Stimulated activated CD8-positive, alpha-beta memory T cell treated with anti-CD3 and anti-CD28 coated beads, Interleukin-7, amount 100 ng/mL, for 24 hours (primary cell): ENCODE measurements at places on chromosomes 5 and 9.

DNA sequence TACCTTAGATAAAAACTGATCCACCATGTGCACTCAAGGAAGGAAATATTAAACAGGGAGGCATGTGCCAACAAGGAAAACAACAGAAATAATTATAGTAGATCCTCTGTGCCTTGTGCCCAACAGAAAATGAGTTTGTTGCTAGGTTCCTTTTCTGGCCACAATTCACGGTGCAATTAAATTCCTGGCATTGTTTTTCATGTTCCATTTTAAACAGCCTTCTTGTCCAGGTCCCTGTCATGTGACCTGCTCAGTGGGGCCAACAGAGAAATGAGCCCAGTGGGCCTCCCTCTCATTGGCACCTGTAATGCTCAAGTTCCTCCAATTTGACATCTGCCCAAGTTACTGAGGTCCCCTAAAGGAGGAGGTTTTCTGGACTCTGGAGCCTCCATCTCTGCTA, 56.5 kb downstream of the SPOCK1 start:
- no peak for DNase-seq

- DNase-seq: no peak
Measured at GRCh38 chr5:125336401-125336800, 590.0 kb upstream of the ZNF608 start.

- no peak for DNase-seq
Measured at GRCh38 chr9:72509053-72509452, 12.4 kb upstream of the TMC1 start.

DNA sequence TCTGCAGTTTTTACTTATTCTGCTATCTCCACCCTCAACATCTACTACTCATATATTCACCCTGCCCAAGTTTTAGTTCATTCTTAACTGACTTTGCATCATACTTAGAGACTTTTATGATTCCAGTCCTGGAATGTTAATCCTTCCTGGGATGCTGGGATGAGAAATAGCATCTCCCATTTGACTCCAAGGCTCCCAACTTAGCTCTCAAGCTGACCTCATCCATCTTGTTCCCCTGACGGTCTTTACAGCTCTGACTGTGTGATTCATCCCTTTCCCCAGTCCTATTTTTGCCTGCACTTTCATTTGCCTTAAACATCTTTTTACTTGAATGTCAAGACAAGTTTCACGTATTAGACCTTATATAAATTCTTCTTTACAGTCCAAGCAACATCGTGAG, 297.8 kb downstream of the EPB41L4A start:
- DNase-seq: no peak

- DNase-seq: no peak
Measured at GRCh38 chr5:85069659-85070640, 685.3 kb upstream of the EDIL3 start.

DNA sequence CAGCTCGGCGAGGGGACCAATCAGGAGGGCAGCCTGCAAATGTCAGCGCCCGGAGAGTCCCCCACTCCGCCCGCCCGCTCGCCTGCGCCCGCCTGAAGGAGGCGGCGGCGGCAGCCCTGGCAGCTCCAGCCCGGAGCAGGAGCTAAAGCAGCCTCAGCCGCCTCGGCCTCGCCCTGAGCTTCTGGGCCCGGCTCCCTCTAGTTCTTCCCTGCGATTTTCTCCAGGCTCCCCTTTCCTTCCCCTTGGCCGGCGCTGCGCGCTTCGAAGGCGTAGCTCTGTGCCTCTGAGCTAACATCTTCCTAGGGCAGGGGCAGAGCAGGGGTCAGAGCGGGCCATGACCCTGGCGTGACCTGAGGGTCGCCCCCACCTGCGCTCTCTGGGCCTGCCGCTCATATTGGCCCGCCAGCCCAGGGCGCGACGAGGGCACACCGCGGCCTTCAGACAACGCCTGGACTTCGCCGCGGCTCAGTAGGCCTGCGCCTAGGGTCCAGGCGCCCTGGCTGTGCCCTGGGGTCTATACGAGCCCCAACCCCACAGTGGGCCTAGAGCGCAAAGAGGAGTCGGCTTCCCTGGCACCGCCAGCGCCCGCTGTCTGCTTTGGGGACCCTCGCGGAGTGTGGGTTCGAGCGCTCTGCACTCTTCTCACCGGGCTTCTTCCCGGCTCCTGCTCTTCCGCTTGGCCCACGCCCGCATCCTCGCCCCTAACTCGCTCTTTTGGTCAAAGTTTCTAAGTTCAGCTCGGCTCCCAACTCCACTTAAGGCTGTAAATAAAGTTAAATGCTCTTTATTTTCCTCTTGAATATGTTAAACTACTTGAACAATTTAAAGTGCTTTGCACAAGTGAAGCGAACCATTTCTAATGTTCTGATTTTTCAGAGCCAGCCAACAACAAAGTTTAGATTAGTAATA, 504 bp upstream of the OTP start:
- no peak for DNase-seq

DNA sequence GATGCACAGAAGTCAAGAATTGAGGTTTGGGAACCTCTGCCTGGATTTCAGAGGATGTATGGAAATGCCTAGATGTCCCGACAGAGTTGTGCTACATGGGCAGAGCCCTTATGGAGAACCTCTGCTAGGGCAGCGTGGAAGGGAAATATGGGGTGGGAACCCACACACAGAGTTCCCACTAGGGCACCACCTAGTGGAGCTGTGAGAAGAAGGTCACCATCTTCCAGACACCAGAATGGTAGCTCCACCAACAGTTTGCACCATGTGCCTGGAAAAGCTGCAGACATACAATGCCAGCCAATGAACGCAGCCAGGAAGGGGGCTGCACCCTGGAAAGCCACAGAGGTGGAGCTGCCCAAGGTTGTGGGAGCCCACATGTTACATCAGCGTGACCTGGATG, 104.5 kb downstream of the STK32A start:
- DNase-seq: no peak

DNA sequence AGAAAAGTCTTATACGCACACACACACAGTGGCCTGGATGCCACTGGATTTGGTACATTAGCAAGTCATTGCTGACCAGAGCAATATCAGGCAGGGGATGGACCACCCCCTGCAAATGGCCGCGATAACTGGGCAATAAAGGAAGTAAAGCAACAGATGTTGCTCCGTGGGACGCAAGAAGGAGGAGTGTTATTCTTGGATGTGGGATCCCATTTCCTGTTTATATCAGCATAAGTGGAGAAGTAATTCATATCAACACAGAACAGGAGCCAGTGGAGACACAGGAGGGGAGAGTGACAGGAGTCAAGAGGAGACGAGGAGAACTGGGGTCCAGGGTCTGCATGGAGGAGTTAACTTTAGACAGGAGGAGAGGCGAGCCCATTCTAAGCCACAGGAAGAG, 18.4 kb downstream of the RUFY1 start:
- DNase-seq: no peak

DNA sequence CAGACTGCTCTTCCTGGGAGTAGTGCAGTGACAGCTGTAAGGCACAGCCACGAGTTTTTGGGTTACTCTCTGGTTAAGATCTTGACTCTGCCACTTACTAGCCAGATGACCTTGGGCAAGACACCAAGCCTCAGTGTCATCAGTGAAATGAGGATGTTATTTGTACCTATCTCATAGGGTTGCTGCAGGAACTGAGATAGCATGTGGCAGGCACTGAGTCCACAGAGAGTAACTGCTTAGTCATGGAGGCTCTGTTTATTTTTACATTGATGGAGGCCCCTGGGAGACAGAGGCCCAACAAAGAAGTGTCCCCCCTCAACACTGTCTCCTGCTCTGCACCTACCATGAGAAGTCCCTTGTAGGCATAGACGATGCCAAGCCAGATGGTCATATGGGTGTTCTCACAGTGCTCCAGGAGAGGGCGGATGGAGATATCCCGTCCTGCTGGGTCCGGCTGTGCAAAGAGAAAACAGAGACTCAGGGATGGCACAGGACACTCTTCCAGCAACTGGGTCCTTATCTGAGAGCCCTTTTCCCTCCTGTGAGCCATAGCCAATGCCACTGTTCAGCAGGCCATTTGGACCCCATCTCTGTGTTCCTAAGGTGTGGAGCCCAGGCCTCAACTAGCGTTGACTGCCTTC, 55.4 kb upstream of the TBC1D2 start:
- DNase-seq: no peak

DNA sequence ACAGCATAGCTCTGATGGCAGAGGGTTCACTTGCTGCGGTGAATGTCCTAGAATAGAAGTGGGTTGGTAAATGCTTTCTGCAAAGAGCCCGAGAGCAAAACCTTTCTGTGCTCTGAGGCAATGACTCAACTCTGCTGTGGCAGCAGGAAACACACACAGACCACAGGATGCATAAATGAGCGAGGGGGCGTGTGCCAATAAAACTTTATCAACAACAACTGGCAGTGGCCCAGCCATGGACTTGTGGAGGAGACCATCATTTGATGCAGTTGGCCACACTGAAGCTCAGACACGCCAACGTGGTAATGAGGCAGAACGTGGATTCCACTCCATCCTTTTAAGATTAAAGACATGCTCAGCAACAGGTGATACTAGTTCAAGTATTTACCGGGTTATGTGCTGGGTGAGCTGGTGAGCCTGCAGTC, 6.8 kb downstream of the MRPL36 start:
- DNase-seq: peak; percentile 47

DNA sequence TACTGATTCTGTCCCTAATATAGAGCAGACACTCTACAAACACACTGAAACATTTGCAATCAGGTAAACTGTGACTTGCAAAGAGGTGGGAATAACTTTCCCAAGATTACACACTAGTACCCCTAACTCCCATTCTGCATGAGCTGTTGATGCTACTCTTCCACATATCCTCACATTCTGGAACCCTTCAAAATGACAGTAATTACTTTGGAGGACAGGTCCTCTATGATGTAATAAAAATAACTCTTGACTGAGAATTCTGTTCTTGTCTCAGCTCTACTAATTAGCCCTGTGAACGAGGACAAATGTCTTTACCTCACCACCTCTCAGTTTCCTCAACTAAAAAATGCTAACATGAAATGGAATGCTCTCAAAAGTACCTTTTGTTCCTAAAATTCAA, 49.5 kb upstream of the JMY start:
- no peak for DNase-seq

DNA sequence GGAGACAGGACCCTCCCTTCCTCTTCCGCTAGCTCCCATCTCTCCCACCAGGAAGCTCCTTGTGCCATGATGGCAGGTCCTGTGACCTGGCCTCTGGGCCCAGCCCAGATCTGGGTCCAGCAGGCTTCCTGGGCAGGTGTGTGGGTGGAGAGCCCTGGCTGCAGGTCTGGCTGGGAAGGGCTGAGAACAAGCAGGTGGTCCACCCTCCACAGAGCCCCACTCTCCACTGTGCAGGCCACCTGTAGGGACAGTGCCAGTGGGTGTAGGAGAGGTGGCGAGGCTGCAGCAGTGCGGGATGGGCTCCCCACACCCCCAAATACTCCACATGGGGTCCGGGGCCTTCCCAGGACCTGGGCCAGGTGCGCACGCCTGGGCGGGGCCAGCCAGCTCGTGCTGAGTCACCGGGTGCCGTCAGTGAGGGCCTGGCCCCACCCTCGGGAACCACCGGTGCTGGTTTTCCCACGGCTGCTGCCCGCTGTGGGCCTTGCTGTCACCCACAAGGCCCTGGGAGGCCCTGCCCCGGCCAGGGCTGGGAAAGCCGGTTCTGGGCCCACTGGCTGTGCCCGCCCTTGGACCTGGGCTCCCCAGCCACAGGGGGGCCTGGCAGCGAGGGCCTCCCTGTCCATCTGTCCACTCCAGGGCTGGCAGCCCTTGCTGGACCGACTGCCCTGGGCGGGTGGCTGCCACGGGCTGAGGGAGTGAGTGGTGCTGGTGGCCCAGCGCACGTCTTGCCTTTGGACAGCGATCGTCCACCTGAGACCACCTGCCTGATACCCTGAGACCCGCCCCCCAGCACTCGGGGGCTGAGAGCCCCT, 9.3 kb upstream of the NRARP start:
- DNase-seq: no peak

DNA sequence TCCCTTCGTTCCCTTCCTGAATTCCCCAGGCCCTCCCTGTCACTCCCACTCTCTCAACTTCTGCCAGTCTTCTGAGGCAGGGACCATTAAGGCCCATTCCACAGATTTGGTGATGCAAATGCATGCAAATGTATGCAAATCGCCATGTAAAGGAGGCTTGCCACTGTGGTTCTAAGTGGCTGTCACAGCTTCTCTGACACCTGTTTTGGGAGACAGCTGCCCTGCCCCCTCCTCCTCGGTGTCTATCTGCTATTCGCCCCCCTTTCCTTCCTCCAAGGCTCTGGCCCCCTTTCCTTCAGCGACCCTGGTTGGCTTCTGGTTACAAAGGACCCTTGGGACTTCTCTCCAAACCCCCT, 10.5 kb upstream of the ARAP3 start:
- DNase-seq: no peak

DNA sequence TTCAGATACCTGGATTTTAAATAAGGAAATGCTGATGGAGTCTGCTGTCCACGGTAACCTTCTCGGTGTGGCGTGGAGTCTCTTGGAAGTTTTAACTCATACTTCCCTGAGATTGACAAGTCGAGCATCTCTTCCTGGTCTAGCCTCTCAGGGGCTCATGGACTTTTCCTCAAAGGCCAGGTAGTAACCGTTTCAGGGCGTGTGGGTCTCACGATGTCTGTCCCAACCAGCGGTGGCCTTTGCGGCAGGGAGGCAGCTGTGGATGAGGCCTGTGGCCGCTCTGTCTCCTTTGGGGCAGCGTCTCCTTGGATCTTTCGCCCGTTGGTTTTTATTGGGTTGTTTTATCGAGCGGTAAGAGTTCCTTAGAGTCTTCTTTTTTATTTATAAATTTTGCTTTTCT, 32.8 kb downstream of the CEP72 start:
- no peak for DNase-seq

GRCh38 chr5:937151-937924, 44.7 kb downstream of the TRIP13 start:
- no peak for DNase-seq

GRCh38 chr5:43467100-43467499, 16.6 kb downstream of the TMEM267 start:
- DNase-seq: no peak

- no peak for DNase-seq
Measured at GRCh38 chr5:176157656-176158055, 80.6 kb upstream of the SIMC1 start.

- no peak for DNase-seq
Measured at GRCh38 chr5:136191304-136192014, 1.5 kb downstream of the SMIM32 start.

DNA sequence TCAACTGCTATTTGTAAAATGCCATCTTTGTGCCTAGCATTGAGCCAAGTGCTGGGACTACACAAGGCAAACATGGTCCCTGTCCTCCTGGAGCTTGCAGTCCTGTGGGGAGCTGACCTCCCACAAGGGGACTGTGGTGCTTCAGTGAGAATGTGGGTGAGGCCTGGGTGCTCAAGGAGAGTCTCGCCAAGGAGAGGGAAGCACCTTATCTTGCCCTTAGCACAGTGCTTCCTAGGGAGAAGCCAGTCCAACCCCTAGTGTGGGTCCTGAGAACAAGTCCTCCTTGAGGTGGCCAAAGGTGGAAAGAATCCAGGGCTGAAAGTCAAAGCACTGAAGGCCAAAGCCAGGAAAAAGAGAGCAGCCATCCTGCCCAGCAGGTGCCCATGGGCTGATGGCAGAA, 31.1 kb upstream of the MVB12B start:
- no peak for DNase-seq

- DNase-seq: no peak
Measured at GRCh38 chr5:41433552-41434181, 76.7 kb downstream of the PLCXD3 start.
